ENCODE measurements at places on chromosomes 6 and 20. TPM values are rescaled to one million over a fixed set of nuclear protein-coding genes. Genes with fewer than 3 reads are reported as not detected.

Gene RAMACL
- total RNA-seq: 1.6 TPM

Gene PLN
- total RNA-seq: not detected

Gene GCNT2
- 2.2 TPM for total RNA-seq

DNA sequence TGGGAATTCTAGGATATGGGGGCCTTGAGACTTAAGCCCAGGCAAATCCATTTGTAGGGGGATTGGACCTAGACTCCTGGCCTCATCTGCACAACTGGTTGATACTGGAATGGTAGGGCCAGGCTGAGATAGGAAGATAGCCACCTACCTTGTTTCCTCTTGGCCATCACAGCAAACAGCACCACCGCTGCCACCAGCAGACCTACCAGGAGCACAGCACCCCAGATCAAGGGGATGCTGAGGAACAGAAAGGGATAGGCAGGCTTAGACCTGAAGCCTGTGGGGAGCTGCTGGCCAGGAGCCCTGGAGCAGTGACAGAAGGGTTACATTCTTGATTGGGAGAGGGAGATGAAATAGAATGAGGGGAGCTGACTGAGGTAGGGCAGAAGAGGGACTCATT is 3.5 kb downstream of the TREML1 start:
- no peaks in the 10 kb centered on the region for H3K36me3 ChIP-seq
- no peak for DNase-seq
- no peak overlapping the region for H3K4me3 ChIP-seq
- H3K27ac ChIP-seq: no peak overlapping the region
- H3K4me1 ChIP-seq: peaks cover 3% of the 10 kb centered on the region

Gene GNAS-AS1
- total RNA-seq: 1.5 TPM

DNA sequence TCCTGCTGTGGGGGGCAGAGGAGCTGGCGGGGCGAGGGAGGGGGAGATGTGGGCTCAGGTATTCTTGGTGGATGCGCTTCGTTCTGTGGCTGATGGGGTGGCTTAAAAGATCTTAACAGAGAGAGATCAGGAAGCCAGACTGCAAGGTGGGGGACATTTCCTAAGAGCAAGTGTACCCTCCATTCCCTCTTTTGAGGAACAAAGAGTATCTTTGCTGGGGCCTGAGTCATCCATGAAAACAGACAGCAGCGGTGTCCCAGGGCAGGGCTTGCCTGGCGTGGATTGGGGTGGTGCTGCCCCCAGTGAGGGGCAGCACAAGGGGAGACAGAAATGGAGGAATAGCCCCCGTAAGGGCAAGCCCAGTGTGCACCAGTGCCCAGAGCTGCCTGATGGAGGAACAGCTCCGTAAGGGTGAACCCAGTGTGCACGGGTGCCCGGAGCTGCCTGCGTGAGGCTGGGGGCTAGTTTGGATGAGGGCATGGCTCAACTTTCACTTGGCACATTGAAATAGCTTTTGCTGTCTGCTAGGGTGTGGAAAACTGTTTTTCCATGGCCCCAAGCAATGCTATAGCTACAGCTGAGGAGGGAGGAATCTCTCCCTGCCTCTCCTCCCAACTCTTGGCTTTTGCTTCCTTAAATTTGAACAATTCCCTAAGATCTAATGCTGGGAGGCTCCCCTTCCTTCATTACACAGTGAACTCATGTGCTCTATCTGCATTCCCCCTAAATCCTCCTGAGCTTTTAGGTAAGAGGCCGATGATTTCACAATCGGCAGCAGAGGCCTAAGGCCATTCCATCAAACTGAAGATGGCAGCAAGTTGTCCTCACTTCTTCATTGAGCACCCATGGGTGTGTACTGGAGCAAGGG is 12.9 kb downstream of the MAPK13 start:
- H3K27me3 ChIP-seq: no peaks in the 10 kb centered on the region
- H3K4me3 ChIP-seq: no peak overlapping the region
- H3K27ac ChIP-seq: no peak overlapping the region

Gene MARCKS
- 0.68 TPM for total RNA-seq

GRCh38 chr6:147126618-147127022 is 77.6 kb upstream of the STXBP5 start:
- H3K4me3 ChIP-seq: no peak overlapping the region
- H3K4me1 ChIP-seq: no peaks in the 10 kb centered on the region
- H3K27me3 ChIP-seq: peaks cover 4% of the 10 kb centered on the region
- no peaks in the 10 kb centered on the region for H3K36me3 ChIP-seq
- no peak overlapping the region for H3K27ac ChIP-seq

- H3K4me3 ChIP-seq: no peak overlapping the region
- H3K27ac ChIP-seq: no peak overlapping the region
- no peak for DNase-seq
- no peaks in the 10 kb centered on the region for H3K36me3 ChIP-seq
- peaks cover 6% of the 10 kb centered on the region for H3K27me3 ChIP-seq
These were observed 101.4 kb upstream of the AGPAT4 start for GRCh38 chr6:161374971-161375873.

GRCh38 chr6:151665329-151665728 is 142.2 kb upstream of the ESR1 start:
- H3K36me3 ChIP-seq: no peaks in the 10 kb centered on the region
- H3K27ac ChIP-seq: no peak overlapping the region
- no peak for DNase-seq
- no peaks in the 10 kb centered on the region for H3K27me3 ChIP-seq

DNA sequence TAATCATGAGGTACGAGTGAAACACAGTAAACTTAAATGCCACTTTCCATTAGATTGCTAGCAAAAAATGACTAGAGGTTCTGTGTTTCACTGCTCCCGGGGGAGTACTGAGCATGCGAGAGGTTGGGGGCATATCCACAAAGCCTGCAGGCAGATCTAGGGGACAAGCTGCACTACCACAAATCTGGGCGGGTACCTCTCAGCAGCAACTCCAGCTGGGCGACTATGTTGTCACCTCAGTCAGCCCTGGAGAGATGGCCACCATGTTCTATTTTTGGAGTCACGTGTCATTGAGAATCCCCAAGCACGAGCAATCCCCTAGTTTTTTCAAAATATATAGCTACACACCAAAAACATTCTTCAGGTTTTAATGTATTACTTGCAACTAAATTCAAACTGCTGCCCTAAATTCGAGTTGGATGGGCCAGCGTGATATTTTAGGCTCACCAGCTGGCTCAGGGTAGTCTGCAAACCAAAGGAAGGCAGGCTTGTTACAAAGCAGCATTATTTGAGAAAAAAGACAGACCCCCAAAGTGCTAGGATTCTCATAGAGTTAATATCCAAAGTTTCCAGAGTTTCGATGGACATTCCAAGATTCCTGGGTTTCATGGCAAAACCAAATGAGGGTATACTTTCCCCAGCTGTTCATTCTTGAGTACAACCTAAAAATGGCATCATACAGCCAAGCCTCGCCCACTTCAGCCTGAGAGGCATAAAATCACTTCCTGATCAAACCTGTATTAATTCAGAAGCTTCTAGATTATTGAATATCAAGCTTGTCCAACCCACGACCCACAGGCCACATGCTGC is 24.1 kb upstream of the MYLIP start:
- no peaks in the 10 kb centered on the region for H3K27me3 ChIP-seq
- no peak overlapping the region for H3K4me3 ChIP-seq
- H3K4me1 ChIP-seq: no peaks in the 10 kb centered on the region
- DNase-seq: no peak
- no peaks in the 10 kb centered on the region for H3K36me3 ChIP-seq
